ENCODE measurements at places on chromosomes 5 and 9.

GRCh38 chr9:83665580-83666200, 42.1 kb downstream of the UBQLN1 start:
- DNase-seq, result no peak

- DNase-seq, result no peak
Measured at GRCh38 chr5:5883562-5883961, 461.1 kb downstream of the ICE1 start.

- DNase-seq, result no peak
Measured at GRCh38 chr9:36911601-36912412, 122.3 kb downstream of the PAX5 start.

DNA sequence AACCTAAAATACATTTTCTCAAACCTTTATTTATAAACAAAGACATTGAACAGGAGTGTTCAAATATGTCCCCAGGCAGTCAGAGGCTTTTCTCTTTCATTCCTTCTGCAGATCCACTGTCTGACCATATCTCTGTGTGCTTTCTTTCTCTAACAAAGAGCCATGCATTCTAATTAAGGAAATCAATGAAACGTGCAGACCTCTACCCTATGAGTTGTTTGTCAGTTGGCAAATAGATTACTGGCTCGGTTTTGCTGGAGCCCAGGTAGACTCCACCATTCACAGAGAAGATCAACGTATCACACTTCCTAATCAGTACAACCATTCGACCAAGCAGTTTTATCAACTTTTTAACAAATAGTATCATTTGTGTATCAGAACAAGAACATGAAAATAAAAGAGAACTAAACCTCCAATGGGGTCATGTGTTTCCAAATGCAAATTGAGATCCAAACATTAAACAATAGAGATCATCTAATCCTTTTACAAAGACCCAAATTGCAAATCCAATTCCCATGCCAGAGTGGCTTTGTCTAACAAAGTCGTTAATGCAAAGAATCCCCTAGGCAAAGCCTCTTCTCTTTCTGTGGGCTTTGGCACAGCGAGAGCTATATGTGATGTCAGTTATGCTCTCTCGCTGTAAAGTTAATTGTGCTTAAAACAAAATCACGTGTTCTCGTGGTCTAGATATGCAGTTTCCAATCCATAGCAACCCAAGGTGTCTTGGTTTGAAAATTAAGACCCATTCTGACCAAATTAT, 16.8 kb downstream of the KLF4 start:
- no peak for DNase-seq

- peak; percentile 23 for DNase-seq
Measured at GRCh38 chr9:134059661-134060395, 8.0 kb downstream of the BRD3 start.

DNA sequence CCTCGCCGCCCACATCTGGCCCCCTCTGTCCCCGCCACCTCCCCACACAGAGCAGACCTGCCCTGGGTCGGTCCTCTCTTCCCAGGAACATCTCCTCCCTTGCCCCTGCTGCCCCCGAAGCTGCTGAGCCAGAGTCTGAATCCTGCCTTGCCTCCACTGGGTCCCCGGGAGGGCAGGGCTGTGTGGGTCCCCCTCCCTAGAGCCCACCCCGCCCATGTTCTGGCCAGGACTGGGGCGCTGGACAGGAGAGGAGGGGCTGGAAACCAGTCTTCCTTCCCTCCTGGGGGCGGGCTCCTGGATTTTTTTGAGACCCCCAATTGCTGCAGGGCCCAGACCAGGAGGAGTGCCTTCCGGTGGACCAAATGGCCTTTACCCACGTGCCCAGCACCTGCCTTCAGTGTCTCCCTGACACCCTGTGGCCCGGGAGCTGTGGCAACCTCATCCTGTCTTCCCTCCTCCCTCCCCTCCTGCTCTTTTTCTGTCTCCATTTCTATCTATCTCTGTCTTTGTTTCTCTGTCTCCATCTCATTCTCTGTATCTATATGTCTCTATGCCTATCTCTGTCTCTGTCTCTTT, 12.1 kb downstream of the MRPL36 start:
- no peak for DNase-seq

DNA sequence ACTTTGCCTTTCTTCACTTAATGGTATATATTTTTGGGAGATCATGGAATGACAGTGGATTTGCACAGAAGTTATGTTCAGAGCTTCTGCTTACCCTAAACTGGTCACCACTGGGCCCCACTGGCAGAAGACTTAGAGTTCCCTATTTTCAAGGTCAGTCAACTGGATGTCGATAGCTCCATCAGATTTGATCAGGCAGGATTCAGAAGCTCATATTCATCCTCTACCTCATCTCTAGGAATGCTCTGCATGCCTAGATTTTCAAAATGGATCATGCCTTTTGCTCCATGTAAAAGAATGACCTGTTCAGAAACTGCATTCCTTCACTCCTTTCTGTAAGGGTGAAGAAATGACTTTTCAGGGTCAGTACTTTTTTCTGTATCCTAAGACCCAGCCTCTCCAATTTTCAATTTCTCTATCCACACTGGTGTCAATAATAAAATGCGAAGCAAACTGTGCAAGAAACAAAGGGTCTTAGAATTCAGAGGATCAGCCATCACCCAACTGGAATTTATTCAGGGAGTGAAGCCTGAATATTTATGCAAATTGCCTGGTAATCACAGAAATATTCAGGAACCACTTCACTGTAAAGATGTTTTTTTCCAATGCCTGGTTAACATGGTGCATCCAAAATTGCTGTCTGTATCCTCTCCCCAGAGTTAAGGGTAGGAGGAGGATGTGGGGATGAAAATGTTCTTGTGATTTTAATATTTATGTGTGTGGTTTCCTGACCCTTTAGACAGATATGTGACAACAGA, 125.4 kb downstream of the DOCK2 start:
- DNase-seq, result no peak

GRCh38 chr5:141762790-141763368, 80.8 kb upstream of the ARAP3 start:
- no peak for DNase-seq

- DNase-seq, result no peak
Measured at GRCh38 chr5:177066224-177066623, 20.5 kb upstream of the FGFR4 start.

DNA sequence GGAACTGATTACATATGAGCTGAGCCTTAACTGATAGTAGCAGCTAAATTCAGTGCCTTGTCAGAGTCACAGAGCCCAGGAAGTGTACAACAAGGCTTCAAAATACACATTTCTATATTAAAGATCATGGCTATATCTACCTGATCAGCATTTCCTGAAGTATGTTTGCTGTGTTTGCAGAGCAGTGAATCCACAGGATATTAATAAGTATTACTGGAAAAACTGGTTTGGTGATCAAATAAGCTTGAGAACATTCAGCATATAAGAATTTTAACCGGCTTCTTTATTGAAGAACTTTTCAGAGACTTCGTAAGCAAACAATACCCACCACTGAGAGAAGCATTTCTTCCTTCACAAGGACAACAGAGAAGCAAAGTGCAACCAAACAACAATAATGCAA, 227.0 kb downstream of the ELAVL2 start:
- DNase-seq, result no peak

DNA sequence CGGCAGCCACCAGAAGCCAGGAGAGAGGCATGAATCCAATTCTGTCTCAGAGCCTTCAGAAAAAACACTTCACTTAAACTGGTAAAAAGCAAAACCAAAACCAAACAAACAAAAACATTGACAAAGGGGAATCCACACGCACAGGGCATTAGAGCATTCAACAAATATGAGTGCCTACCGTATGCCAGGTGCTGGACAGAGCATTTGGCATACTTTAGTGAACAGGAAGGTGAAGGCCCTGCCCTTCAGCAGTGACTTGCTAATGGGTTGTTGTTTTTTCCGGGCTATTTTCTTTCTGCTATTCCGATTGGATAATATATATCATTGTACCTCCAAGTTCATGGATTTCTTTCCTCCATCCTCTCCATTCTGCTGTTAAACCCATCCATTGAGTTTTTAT, 71.7 kb upstream of the RUFY1 start:
- no peak for DNase-seq

GRCh38 chr5:103305809-103306208, 47.2 kb downstream of the MACIR start:
- no peak for DNase-seq

- DNase-seq, result no peak
Measured at GRCh38 chr9:108722396-108722795, 133.4 kb downstream of the ACTL7B start.

DNA sequence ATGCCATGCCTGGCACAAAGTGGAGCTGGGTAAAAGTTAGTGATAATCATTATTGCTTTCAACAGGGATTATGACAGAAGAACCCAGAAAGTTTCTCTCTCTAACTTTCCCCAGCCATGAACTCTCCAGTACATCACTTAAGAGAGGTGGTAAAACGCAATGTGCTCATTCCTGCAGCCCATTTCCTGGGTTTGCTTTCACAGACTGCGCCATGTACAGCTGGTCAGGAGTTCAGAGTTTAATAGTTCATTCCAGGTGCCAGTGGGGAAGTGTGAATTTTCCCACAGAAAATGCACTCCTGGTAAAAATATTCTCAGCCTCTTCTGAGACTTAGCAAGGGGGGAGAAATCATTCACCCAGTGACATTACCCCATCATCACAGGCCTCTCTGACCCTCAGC, 35.5 kb downstream of the ADAM19 start:
- no peak for DNase-seq

DNA sequence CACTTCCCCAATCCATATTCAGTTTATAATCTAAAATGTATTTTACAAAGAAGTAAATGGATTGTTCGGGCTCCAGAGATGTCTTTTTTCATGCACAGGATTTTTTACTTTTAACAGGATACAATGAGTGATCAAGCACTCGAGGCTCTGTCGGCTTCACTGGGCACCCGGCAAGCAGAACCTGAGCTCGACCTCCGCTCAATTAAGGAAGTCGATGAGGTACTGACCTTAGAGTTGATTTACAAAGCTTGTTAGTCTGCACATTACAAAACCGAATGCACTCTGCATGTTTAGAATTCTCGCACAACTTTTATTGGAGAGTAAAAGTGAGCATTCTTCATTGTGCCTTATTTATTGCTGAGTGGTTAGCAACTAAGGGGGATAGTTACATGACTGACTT, 65.2 kb downstream of the ERAP1 start:
- DNase-seq, result no peak

GRCh38 chr5:156401804-156402203, 74.8 kb downstream of the SGCD start:
- no peak for DNase-seq

DNA sequence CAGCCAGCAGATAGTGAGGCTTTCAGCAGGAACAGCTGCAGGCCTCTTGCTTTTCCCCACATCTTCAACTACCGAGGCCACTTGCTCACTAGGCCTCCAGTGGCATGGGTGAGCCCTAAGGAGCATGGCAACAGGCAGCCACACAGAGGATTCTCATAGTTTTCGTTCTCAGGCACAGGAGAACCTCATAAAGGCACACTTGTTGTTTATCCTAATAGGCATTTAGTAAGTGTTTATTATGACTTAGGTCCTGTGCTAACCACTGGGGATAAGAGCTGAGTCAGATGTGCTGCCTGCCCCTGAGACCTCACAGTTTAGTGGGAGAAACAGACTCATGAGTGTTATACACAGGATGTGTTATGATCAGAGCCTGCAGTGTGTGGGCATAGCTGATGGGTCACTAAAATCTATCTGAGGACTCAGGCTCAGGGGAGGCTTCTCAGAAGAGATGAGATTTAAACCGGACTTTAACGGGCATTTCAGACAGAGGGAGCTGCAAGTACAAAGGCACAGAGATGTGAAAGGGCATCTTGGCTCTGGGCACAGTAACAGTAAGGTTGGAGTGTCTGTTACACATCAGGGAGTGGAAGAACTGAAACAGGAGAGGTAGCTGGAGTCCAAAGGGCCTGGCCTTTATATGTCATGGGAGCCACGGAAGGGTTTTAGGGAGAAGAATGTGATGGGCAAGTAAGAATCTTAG, 21.0 kb upstream of the HEMGN start:
- DNase-seq, result peak; percentile 27

DNA sequence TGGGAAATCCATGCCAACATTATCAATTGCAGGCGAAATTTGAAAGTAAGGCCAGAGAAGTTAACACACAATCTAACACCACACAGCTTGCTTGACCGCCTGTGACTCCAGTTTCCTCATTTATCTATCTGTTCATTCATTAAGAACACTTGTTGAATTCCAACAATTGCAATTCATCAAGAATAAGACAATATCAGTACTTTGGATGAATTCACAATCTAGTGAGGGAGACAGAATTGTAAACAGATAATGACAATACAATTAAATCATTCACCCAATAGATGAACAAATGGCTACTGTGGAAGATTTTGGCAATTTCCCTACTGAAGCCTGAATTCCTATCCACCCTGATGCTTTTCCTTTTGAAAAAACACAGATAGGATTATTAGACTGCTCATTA, 181.6 kb downstream of the TRIM36 start:
- DNase-seq, result peak; percentile 38

DNA sequence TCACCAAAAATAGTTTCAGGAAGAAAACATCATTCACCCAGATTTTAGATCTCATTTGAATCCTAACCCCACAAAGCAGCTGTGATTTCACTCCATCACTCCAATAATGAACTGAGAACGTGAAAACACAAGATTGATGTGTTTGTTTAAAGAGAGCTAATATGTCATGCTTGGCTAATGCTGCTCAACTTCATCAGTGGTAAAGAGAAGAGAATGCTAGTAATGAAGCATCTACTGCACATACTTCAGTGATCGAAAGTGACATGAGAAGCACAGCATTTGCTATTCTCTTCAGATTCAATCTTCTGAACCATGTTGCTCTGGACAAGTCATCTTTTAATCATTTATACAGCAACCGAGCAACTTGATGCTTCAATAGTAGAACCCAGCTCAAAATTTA, 874.7 kb downstream of the EFNA5 start:
- DNase-seq, result no peak

DNA sequence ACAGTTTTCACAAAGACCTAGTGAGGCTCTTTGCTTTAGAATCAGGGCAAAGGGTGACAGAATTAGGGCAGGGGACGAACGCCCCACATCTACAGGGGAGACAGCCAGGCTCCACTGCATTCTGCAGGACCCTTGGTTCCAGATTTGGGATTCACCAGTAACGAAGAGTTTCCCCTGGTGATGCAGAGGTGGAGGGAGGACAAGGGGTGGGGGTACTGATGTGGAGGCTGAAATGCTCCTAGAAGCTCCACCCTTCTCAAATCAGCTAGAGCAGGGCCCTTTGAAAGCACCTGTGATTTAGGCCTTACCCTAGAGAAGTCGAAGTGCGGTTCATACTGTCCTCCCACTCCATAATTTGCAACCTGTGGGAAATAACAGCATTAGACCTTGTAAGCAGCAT, 29.1 kb downstream of the P4HA2 start:
- no peak for DNase-seq

DNA sequence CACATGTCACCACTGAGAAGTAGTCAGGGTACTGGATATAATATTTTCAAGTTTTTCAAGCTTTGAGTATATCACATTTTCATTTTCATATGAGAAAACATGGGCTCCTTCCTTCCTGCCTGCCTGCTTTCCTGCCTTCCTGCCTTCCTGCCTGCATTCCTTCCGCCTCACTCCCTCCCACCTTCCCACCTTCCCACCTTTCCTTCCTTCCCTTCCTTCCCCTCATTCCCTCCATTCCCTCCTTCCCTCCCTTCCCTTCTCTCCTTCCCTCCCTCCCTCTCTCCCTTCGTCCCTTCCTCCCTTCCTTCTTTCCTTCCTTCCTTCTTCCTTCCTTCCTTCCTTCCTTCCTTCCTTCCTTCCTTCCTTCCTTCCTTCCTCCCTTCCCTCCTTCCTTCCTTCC, 175.3 kb downstream of the HMHB1 start:
- DNase-seq, result no peak

GRCh38 chr9:28542928-28543327, 969.6 kb upstream of the C9orf72 start:
- no peak for DNase-seq
